Hair follicle dermal papilla cell (primary cell): ENCODE measurements at places on chromosomes 12 and 14. TPM values are rescaled to one million over a fixed set of nuclear protein-coding genes. Genes with fewer than 3 reads are reported as not detected.

The SOS2 gene
- 27.3 and 27.7 TPM in 2 replicates for total RNA-seq

The CACNA2D4 gene
- total RNA-seq: 0.36 and 1.3 TPM in 2 replicates

The CD4 gene
- 1.7 and 3.2 TPM in 2 replicates for total RNA-seq

The ARHGEF40 gene
- 72.0 and 87.1 TPM in 2 replicates for total RNA-seq

The ORAI1 gene
- 7.7 and 9.9 TPM in 2 replicates for total RNA-seq

The CCDC175 gene
- not detected in 2 replicates for total RNA-seq

The SLCO1B1 gene
- not detected in 2 replicates for total RNA-seq

The TBK1 gene
- 38.6 and 40.7 TPM in 2 replicates for total RNA-seq

The EMC9 gene
- total RNA-seq: 5.8 and 8.3 TPM in 2 replicates

The VRTN gene
- not detected in 2 replicates for total RNA-seq

The GNG2 gene
- 23.1 and 30.0 TPM in 2 replicates for total RNA-seq

The TMEM119 gene
- total RNA-seq: 904 and 1,008 TPM in 2 replicates

The IFNG-AS1 gene
- total RNA-seq: not detected in 2 replicates

The WNT5B gene
- total RNA-seq: 312 and 507 TPM in 2 replicates

The SCNN1A gene
- total RNA-seq: 0.85 and 1.5 TPM in 2 replicates
